Right ventricle myocardium inferior (tissue), 1 donor: ENCODE measurements at places on chromosomes 7 and 10. TPM values are rescaled to one million over a fixed set of nuclear protein-coding genes. Genes with fewer than 3 reads are reported as not detected.

- DNase-seq = peak; percentile 52
These were observed 566.3 kb downstream of the INHBA start for GRCh38 chr7:41136551-41136950.

DNA sequence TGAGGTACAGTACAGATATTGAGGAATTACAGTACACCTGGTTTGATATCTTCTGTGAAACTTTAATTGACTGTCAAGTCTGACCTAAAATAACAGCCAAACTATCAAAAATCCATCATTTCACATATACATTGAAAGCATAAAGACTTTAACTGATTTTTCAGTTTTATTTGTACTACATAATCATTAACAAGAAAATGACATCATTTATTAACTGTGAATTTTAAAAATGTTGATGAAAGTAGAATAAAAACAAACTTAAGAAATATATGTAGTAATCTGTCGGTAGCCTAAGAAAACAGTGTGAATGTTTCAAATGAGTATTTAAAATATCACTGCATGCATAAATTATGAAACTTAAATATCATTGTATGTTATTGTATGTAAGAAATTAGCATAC lies 836.7 kb upstream of the GHITM start:
- DNase-seq = no peak

GRCh38 chr10:112442063-112442462 lies 4.7 kb downstream of the ZDHHC6 start:
- DNase-seq = no peak

DNA sequence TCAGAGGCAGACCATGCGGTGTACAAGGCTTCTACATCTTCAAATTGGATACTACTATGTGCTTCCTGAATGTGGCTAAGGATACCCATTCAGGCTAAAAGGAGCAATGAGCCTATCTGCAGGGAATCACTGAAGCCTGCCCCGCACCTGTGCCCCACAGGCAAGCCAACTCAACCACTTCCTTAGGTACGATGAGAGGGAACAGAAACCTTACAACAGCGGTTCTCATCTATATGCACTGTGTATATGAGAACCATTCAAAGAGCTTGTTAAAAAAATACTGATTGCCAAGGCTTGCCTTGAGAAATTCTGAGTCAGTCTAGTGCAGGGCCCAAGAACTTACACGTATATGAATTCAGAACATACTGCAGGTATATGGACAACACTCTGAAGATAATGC lies 679.6 kb downstream of the PARD3 start:
- DNase-seq = no peak

DNA sequence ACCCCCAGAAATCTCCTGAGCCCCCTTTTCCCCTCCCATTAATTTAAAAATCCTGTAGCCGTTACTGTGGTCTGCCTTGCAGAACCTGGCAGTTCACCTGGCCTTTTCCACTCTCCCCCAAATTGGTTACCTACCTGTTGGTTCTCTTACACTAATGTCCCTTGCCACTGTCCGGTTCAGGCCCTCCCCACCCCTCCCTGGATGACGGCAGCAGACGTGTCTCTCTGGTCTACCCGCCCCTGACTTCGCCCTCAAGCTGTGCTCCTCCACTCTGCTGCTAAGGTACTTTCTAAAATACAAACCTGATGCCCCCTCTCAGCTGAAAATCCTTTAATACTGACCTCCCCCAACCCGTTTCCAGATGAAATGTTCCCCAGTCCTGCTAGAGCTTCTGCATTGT lies 15.6 kb upstream of the SH3PXD2A start:
- no peak for DNase-seq

GRCh38 chr10:56327118-56327517 lies 33.9 kb downstream of the ZWINT start:
- DNase-seq = no peak

- DNase-seq = peak; percentile 77
These were observed 730 bp downstream of the LARP4B start for GRCh38 chr10:930625-931325.

Gene GRID2IP
- total RNA-seq = not detected

Gene COBL
- total RNA-seq = 88.3 TPM

Gene PSTK
- total RNA-seq = 1.5 TPM
